GM23338 (cell line): ENCODE measurements at places on chromosomes 6 and 20. TPM values are rescaled to one million over a fixed set of nuclear protein-coding genes. Genes with fewer than 3 reads are reported as not detected.
A peak's percentile ranks its signal among the peaks of the same experiment; 100 is the strongest.

The ZBTB12 gene
- polyA plus RNA-seq, result 0.18 and 0.68 TPM in 2 replicates

The PNLDC1 gene
- polyA plus RNA-seq, result not detected in 2 replicates

The COQ3 gene
- 22.5 and 24.9 TPM in 2 replicates for polyA plus RNA-seq

The WFDC5 gene
- polyA plus RNA-seq, result not detected in 2 replicates

The C20orf202 gene
- polyA plus RNA-seq, result 0.17 TPM in 1 of 2 replicates, not detected in the other

The BPIFB1 gene
- polyA plus RNA-seq, result not detected in 2 replicates

The UBE2C gene
- 698 and 742 TPM in 2 replicates for polyA plus RNA-seq

The PRND gene
- 0.09 TPM in 1 of 2 replicates, not detected in the other for polyA plus RNA-seq

The SLC22A2 gene
- 0.94 and 1.4 TPM in 2 replicates for polyA plus RNA-seq

The ME1 gene
- 6.4 and 6.7 TPM in 2 replicates for polyA plus RNA-seq

The CPXM1 gene
- 15.3 and 17.0 TPM in 2 replicates for polyA plus RNA-seq

GRCh38 chr20:53582574-53583351, 10.9 kb downstream of the ZNF217 start:
- H3K27me3 ChIP-seq, result no peaks in the 10 kb centered on the region
- H3K27ac ChIP-seq, result peak overlapping the region; percentile 92
- DNase-seq, result no peak

- H3K4me1 ChIP-seq, result peaks cover 33% of the 10 kb centered on the region
- H3K4me3 ChIP-seq, result no peak overlapping the region
- no peak for DNase-seq
- H3K27ac ChIP-seq, result no peak overlapping the region
These were observed 122.1 kb downstream of the TIAM2 start for GRCh38 chr6:155117256-155117655.

GRCh38 chr6:35737413-35738211, 780 bp downstream of the ARMC12 start:
- peaks cover 37% of the 10 kb centered on the region for H3K4me1 ChIP-seq
- no peak overlapping the region for H3K4me3 ChIP-seq
- H3K36me3 ChIP-seq, result no peaks in the 10 kb centered on the region; the same call in 1 of the 2 replicates
- peak; percentile 36 for DNase-seq
- no peak overlapping the region for H3K27ac ChIP-seq
- H3K27me3 ChIP-seq, result no peaks in the 10 kb centered on the region

GRCh38 chr6:80425089-80425823, 318.8 kb downstream of the BCKDHB start:
- no peaks in the 10 kb centered on the region; the same call in 1 of the 2 replicates for H3K36me3 ChIP-seq
- DNase-seq, result no peak

- no peaks in the 10 kb centered on the region for H3K27me3 ChIP-seq
- no peak overlapping the region for H3K4me3 ChIP-seq
- no peak for DNase-seq
- H3K4me1 ChIP-seq, result peaks cover 12% of the 10 kb centered on the region; the same call in 1 of the 2 replicates
- no peak overlapping the region for H3K27ac ChIP-seq
These were observed 203.3 kb upstream of the PRDM1 start for GRCh38 chr6:105882828-105883227.

DNA sequence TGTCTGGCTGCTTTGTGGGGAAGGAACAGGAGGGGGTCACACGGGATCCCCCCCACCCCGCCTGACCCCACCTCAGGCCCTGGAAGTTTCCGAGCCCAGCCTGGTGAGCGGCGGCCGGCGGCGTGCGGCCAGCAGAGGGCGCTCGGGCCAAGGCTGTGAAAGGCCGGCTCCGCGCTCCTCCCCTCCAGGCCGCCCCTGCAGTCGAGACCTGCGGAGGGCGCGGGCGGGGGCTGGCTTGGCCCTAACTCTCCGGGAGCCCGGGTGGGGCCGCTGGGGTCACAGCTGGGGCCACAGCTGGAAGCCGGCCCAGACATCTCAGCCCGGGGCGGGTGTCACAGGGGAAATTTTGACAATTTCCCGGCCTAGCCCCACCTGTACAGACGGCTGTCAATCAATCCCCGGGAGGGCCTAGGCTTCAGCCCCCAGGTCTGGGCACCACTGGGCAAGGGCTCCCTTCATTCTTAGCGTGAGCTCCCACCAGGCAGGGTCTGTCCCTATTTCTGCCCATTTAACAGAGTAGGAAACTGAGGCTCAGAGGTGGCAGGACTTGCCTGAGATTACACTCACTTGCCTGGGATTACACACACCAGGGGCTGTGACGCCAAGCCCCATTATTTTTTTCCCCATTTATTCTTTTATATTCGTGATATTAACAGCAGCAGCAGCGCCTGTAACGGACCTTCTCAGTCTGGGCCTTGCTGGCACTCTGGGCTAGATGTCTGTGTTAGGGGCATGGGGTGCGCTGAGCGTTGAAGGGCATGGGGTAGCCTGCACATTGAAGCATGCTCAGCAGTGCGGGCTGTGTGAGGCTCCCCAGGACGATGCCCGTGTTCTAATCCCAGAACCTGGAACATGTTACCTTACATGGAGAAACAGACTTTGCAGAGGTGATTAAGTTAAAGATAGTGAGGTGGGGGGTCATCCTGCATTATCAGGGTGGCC, 23.0 kb downstream of the ZBP1 start:
- H3K27ac ChIP-seq, result no peak overlapping the region
- no peaks in the 10 kb centered on the region for H3K27me3 ChIP-seq
- peak; percentile 81 for DNase-seq
- H3K4me1 ChIP-seq, result no peaks in the 10 kb centered on the region; the same call in 1 of the 2 replicates

- H3K4me3 ChIP-seq, result no peak overlapping the region
- 0 out of 2 replicates have a peak, but pooled peaks cover 6% of the 10 kb centered on the region for H3K4me1 ChIP-seq
- no peaks in the 10 kb centered on the region for H3K27me3 ChIP-seq
- DNase-seq, result no peak
These were observed 158.7 kb upstream of the JARID2 start for GRCh38 chr6:15087186-15087589.

DNA sequence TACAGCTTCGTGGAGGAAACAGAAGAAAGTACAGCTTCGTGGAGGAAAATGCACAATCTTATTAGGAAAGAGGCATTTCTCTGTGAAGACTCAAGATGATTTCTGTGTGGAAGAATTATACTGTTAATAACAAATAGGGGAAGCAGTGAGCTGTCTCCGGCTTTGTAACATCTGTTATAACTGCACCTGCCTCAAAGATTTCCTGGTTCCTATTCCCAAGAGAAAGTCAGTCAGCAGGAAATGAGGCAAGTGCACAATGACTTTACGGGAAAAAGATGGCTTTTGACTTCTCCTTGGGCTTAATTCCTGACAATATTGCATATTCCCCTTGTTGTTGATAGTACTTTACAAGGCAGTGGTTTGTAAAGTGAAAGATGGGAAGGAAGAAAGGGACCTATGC, 538.5 kb downstream of the BMP2 start:
- peaks cover 9% of the 10 kb centered on the region; the same call in 1 of the 2 replicates for H3K4me1 ChIP-seq
- no peaks in the 10 kb centered on the region for H3K27me3 ChIP-seq
- no peak for DNase-seq
- H3K4me3 ChIP-seq, result no peak overlapping the region
- H3K27ac ChIP-seq, result no peak overlapping the region
- H3K36me3 ChIP-seq, result no peaks in the 10 kb centered on the region

DNA sequence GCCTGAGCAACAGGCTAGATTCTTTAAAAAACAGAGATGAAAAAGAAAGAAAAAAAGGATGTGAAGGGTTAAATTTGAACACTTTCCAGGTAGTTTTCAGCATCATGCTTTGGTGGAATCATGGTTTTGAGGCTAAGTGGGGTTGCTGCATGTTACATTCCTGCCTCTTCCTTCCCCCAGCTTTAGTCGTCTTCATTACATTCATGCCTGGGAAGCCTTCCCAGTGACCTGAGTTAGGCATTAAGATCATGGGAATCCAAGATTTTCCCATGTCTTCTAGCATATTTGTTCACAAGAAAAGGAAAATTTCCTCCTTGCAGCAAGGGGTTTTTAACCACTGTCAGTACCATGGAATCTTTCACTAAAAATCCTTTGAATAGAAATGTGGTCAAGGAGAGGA, 12.0 kb downstream of the TPX2 start:
- peaks cover 7% of the 10 kb centered on the region for H3K36me3 ChIP-seq
- no peaks in the 10 kb centered on the region for H3K27me3 ChIP-seq
- no peak overlapping the region for H3K4me3 ChIP-seq
- H3K27ac ChIP-seq, result no peak overlapping the region
- no peak for DNase-seq
- no peaks in the 10 kb centered on the region for H3K4me1 ChIP-seq

- H3K27me3 ChIP-seq, result no peaks in the 10 kb centered on the region
- H3K36me3 ChIP-seq, result no peaks in the 10 kb centered on the region
- 0 out of 2 replicates have a peak, but pooled peaks cover 8% of the 10 kb centered on the region for H3K4me1 ChIP-seq
- H3K27ac ChIP-seq, result no peak overlapping the region
- DNase-seq, result no peak
- H3K4me3 ChIP-seq, result no peak overlapping the region
These were observed 6.5 kb upstream of the BPIFB1 start for GRCh38 chr20:33276303-33277113.

- H3K4me1 ChIP-seq, result no peaks in the 10 kb centered on the region
- no peak overlapping the region for H3K27ac ChIP-seq
- no peaks in the 10 kb centered on the region for H3K36me3 ChIP-seq
- DNase-seq, result no peak
- H3K27me3 ChIP-seq, result no peaks in the 10 kb centered on the region
These were observed 319.3 kb upstream of the CITED2 start for GRCh38 chr6:139693735-139694134.

DNA sequence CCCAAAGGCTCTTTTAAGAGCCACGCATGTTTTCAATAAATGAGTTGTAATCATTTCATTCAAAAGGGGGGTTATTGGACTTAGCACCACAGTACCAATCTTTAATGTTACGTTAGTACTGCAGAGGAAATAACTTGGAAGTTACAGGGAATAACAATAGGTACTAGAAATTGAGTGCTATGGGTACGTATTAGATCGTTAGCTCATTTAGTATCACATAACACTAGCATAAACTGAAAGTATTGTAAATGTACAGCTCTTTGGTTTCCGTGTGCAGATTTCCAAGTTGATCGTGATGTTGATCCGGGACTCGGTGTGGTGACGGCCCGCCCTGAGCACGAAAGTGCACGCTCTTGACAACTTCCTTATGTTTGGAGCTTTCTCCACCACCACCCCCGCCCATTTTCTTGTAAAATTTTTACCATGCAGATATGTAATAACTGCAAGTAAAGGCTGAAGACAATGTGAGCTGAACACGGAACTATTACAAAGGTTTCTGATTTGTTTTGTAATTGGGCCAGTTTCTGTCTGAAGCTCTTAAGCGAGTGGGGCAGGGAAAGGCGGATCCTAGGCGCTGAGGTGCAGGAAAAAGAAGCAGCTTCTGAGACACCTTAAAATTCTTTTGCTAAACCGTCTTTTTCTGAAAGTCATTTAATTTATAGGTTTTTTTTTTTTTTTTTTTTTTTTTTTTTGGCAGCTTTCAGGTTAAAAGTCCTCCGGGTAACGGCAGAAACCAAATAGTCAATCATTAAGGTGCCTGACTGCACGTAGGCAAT, 71.5 kb downstream of the HFE start:
- 0 out of 2 replicates have a peak, but pooled peaks cover 5% of the 10 kb centered on the region for H3K4me1 ChIP-seq
- H3K36me3 ChIP-seq, result peaks cover 4% of the 10 kb centered on the region; the same call in 1 of the 2 replicates
- H3K4me3 ChIP-seq, result peak overlapping the region; percentile 84

DNA sequence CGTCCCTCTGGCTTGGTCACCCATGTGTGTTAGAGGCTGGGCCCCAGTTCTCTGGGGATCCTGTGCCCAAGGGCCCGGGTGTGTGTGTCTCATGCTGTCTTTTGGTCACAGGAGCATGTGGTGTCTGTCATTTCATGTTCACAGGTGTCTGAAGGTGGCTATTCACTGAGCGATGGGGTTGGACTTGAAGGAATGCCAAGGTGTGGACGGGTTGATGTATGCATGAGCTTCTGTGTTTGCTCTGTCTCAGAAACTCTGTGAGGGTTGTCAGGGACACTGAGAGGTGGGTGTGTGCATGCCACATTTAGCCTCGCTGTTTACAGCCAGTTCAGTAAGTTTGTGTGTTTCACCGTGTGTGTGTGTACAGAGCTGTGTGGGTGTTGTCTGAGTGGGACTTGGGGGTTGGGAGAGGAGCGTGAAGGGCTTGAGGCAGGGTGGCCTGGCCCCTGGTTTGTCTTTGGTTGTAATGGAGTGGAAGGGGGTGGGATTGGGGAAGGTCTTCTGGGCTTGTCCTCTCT, 1.2 kb downstream of the DDR1 start:
- H3K27me3 ChIP-seq, result no peaks in the 10 kb centered on the region
- peak overlapping the region; percentile 88 for H3K27ac ChIP-seq
- DNase-seq, result peak; percentile 24
- H3K4me1 ChIP-seq, result peaks cover 44% of the 10 kb centered on the region
- H3K4me3 ChIP-seq, result peak overlapping the region; percentile 92

DNA sequence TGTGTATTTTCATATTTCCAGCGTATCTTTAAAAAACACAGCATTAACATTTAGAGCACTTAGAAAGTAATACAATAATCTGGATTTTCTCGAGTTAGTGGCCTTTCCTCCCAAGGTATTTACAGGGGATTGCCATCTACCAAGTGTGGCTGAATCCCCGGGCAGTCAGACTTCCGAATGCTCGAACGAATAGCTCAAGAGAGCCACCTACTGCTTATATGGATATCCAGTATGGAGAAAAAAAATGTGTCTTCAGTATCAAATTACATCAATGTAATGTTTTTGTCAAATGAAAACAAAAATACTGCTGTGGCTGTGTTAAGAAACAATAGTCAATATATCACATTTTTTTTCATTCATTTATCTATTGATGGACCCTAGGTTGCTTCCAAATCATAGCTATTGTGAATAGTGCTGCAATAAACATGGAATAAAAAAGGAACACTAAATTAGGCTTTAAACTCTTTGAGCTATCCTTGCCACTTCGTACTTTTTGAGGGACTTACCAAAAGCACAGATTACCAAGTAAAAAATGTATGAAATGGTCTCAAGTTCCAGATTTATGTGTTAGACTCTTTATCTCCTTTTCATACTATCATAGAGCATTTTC, 654.5 kb upstream of the PTCHD4 start:
- H3K36me3 ChIP-seq, result no peaks in the 10 kb centered on the region
- H3K4me3 ChIP-seq, result no peak overlapping the region
- peaks cover 10% of the 10 kb centered on the region for H3K4me1 ChIP-seq

- DNase-seq, result no peak
- no peak overlapping the region for H3K4me3 ChIP-seq
- no peaks in the 10 kb centered on the region for H3K27me3 ChIP-seq
- H3K4me1 ChIP-seq, result peaks cover 38% of the 10 kb centered on the region
- no peaks in the 10 kb centered on the region for H3K36me3 ChIP-seq
- peak overlapping the region; percentile 21 for H3K27ac ChIP-seq
These were observed 442.3 kb downstream of the CDC5L start for GRCh38 chr6:44829836-44830235.

DNA sequence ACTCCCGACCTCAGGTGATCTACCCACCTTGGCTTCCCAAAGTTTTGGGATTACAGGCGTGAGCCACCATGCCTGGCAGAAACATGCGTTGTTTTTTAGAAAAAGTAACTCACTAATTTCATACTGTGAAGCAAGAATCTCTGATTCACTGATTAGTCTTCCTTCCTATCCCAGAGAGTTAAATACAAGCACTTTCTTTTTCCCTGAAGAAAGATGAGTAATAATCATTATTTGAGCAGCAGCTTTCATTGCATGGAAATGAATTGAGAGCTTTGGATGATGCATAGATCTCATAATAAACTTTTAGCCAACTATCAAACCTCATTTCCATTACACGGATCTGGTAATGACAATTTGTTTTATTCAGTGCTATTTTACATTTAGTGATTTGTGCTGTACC, 892.5 kb upstream of the EYS start:
- no peak for DNase-seq
- H3K4me1 ChIP-seq, result no peaks in the 10 kb centered on the region
- H3K27ac ChIP-seq, result no peak overlapping the region
- H3K36me3 ChIP-seq, result no peaks in the 10 kb centered on the region
- no peaks in the 10 kb centered on the region for H3K27me3 ChIP-seq
